ENCODE measurements at places on chromosomes 4 and X.

GRCh38 chr4:80186676-80187075 is 10.6 kb upstream of the PRDM8 start:
- no peak for DNase-seq

GRCh38 chr4:15873117-15873516 is 65.4 kb downstream of the FGFBP1 start:
- no peak for DNase-seq

DNA sequence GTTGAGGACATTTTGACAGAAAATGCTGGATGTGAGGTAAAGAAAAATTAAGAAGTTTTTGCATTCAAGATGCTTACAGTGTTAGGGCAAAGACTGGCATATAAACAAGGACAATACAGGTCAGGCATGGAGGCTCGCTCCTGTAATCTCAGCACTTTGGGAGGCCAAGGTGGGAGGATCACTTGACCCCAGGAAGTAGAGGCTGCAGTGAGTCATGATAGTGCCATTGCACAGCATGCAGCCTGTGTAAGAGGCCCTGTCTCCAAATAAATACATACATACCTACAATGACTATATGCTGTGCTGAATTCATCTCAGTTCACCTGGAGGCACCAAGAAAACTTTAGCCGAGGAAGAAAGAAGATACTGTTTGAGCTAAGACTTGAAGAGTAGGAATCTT is 2.3 kb downstream of the MAGT1 start:
- DNase-seq, result no peak

DNA sequence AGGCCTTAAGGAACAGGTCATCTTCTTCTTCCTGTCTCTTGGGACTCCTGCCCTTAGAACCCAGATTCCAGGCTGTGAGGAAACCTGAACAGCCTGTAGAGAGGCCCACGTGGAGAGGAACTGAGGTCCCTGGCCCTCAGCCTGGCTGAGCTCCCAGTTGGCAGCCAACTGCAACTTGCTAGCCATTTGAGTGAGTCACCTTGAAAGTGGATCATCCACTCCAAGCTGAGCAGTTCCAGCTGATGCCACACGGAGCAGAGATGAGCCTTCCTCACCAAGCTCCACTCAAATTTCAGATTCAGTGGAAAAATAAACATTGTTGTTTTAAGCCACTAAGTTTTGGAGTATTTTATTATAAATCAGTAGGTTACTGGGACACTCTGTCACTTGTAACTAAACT is 392.5 kb downstream of the BCOR start:
- DNase-seq, result no peak

DNA sequence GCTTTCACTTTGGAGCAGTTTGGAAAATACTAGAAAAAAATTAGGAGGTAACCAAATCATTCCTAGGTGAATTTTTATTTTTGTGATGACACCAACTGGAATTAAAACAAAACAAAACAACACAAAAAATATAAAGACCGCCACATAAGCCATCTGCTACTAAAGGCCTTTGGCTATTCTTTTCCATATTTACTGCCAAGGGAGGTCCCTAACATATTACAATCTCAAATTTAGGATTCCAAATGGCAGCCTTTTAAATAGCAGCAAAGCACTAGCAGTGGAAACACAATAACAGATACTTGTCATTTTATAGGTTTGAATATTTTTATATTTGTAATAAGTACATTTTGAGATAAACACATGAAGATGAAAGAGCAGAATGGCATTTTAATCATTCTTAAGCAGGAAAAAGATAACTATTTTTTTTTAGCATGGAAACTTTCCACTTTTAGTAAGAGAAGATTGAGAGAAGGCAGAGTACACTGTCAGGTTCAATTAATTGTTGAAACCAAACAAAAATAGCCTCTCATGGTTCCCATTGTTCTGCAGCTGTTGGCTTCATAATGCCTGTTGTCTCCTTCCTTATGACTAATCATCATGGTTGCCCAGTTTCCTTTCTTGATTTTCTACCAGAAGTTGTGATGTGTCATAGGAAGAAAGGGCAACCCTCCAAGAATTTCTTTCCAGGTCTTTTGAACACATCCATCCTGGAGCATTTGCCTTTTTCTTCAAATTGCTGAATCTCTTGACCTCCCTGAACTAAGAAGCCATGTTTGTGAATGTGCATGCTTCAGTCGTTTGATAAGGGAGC is 219.0 kb upstream of the EMCN start:
- no peak for DNase-seq

DNA sequence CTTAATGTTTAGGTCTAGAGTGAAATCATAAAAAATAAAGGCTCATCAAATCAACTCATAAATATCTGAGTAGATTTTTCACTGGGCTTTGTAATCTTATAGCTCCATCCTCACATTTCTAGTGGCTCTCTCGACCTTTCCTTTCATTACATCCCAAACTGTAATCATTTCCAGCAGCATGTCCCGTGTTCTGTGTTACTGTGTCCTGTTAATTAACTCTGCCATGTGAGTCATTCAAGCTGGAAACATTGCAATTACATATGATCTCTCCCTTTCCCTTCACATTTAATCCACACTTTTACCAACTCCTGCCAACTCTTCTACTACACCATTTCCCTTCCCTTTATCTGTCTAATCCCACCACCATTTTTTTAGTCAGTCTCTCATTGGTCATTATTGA is 75.5 kb downstream of the UGT8 start:
- no peak for DNase-seq

GRCh38 chrX:133542476-133542875 is 127.2 kb upstream of the GPC4 start:
- no peak for DNase-seq
